ENCODE measurements at places on chromosomes 11 and 22.

- DNase-seq = no peak
Measured at GRCh38 chr11:61602775-61603569, 22.1 kb upstream of the SYT7 start.

GRCh38 chr11:76123248-76123647 lies 83.1 kb downstream of the WNT11 start:
- DNase-seq = no peak

DNA sequence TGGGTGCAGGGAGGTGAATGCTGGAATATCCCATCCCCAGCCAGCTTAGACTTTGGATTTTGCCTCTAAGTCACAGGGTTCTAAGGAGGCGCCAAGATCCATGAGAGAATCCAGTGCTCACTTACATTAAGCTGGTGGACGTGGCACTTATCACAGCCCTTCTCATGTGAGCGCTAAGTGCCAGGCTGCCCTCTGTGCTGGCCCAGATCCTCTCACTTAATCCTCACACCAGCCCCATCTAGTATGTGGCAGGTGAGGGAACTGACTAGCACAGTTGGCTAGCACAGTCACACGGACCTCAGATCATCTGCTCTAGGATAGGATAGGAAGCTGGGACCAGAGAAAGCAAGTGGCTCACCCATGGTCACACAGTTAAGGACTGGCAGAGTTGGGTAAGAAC lies 3.6 kb downstream of the HMOX1 start:
- no peak for DNase-seq

DNA sequence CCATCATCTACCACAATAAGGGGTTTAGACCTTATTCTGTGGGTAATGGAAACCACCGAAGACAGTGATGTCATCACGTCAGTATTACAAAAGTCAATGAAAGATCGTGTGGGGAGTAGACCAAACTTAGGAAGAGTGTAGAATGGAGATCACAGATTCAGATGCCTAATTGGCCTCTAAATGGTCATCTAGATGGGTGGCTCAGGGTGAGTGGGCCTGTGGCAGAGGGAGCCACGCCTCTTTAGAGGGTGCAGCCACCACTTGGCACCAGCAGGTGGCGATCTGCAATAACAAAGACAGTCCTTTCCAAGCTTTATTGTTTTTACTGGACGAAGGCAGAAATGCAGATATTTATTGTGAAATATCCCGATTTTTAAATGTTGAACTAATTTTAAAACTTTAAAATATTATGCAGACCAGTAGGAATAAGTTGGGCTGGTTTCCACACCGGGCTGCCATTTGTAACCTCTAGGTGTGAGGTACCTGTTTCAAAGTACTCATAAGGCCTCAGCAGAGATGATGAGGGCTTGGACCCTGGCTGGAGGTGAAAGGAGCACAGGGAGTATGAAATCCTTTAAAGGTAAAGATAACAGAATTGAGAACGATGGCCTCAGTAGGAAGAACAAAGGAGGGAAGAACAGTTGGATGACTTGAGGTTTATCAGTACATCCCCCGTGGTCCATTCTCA lies 222.0 kb downstream of the DBX1 start:
- DNase-seq = no peak

DNA sequence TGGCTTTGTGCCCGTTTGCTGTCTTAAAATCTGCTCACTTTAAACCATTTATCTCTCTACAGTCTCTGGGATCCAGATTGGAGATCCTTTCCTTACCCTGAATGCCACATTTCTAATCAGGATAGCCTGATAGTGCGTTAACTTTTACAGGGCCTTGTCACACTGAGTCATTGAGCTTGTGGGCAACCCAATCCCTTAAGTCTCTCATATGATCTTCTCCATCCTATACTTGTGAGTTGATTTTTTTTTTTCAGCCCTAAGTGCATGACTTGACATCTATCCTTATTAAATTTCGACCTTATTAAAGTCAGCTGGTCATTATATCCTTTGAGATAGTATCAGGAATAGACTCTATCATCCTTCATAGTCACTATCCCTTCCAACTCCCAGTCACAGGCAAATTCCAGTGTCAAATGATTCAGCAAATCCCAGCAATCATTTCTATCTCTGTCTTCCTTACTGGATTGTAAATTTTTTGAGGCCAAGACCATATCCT lies 57.7 kb downstream of the TEAD1 start:
- no peak for DNase-seq

DNA sequence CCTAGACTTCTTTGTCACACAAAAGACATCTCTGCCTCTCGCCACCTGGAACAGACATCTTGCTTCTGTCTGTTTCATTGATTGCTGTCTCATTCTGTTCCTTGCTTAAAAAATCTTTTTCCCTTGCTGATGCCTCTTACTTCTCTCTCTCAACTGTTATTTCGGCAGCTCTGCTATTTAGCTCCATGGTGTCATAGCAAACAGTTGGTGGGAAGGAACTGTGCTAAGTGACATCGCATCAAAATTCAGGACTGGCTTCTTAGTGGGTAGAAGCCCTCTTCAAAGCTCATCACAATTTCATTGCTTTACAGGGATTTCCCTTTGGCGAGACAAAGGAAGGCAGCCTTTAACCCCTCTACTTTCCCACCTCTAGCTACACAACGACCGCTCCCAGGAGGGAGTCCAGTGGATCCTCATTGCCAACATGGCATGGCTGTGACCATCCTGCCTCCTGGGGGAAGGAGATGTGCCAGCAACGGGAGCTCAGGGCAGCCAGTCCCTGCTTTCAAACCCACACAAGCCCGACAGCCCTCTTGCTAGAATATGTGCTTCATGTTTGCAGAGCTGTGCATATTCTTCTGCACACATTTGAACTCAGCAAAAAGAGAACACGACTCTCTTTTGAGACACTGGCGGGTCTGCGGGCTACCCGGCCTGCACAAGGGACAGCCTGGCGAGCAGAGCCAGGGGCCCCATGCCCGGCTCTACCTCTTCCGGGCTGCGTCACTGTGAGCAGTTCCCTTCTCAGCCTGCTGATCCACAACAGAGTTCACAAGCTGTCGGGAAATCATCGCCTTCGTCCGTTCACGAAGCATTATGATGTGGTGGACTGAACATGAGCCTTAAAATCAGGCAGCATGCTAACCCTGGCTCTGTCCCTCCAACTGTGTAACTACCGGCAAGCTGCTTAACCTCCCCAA lies 51.1 kb upstream of the JAM3 start:
- no peak for DNase-seq

DNA sequence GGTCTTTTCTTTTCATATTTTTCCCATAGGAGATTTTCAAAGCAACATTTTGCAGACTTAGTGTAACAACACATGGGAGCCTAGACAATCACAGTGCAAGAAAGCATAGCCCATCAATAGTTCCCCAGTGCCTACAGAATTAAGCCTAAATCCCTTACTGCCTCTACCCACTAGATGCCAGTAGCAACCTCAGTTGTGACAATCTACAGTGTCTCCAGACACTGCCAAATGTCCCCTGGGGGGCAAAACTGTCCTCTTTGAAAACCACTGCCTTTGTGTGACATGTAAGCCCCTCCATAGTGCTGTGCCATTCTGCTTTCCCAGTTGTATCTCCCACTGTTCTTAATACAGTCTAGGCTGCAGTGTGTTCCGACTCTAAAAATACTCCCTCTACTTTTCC lies 1329.0 kb downstream of the LRRC4C start:
- no peak for DNase-seq

- DNase-seq = no peak
Measured at GRCh38 chr22:21984793-21985192, 2.2 kb upstream of the TOP3B start.

- DNase-seq = no peak
Measured at GRCh38 chr11:57324154-57324885, 432 bp downstream of the TNKS1BP1 start.

DNA sequence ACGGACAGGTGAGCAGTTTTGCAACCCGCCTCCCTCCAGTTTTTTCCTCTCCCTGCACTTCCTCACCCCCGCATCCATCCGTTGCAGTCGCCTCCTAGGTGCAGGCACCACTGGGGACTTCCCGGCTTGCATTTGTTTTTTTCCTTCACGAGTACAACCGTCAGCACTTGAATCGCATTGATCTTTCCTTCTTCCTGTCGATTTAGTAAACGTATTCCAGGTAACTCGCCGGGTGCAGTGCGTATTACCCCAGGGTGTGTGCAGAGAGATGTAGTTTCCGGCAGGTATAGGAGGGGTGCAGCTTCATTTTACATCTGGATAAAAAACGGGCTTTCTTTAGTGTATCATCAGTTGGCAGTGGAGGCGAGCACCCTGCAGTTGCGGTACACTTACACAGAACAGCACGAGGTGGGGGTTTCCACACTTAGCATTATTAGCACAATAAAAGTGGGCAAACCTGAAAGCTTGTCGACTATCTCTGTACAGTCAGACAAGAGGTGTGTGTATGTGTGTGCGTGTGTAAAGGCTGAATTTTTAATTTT lies at the start of gene SORL1-AS1:
Gene SORL1-AS1 (minus strand): TSS at position 359 of the 542 bp plus-strand sequence.
- DNase-seq = peak; percentile 63

DNA sequence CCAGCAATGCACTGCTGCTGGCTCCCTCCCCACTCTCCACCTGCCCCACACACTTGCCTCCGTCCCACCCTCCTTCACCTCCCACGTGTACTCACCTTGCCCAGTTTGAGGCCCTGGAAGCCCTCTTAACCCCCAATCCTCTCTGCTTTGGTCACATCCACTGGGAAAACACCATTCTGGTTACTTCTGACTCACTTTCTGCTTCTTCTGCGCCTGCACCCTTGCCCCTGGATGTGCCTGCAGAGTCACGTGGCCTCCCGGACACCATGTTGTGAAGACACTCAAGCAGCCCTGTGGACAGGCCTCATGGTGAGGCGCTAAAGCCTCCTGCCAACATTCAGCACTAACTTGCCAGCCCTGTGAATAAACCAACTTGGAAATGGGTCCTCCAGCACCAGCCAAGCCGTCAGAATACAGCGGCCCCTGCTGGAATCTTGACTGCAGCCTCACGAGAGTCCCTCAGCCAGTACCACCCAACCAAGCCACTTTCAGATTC lies 2.6 kb upstream of the NAALADL1 start:
- no peak for DNase-seq

GRCh38 chr22:29840498-29840897 lies 2.4 kb upstream of the ASCC2 start:
- DNase-seq = no peak

GRCh38 chr22:36671404-36671803 lies 32.1 kb downstream of the CACNG2 start:
- DNase-seq = no peak

- no peak for DNase-seq
Measured at GRCh38 chr11:88623531-88623930, 286.0 kb upstream of the CTSC start.

DNA sequence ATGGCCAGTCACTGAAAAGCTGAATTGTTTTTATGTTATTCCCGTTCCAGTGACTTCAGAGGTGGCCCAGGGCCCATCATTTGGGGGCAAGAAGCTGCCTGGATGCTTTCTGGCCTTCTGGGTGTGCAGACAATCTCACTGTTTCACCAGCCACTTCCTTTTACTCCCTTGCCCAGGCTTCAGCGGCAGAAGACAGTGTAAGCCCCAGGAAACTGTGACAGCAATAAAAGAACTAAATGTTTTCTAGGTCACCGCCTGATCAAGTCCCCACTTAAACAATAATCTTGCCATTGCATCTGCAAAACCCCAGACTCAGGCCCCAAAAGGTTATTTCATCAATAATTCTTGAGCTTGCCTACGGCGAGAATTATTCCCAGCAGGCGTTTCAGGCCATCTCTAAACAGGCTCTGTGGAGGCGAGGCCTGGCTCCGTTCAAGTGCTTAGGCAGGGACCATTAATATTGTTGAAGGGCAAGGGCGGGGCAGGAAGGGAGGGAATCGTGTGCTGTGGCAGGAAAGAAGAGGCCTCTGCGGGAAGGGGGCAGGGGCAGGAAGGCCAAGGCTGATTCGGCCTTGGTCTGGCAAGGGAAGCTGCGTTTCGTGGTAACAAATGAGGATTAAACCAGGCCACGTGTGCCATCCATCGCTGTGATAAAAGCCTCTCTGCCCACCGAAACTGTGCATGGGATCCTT lies 252.3 kb downstream of the KIRREL3 start:
- DNase-seq = no peak

- no peak for DNase-seq
Measured at GRCh38 chr11:112166562-112166961, 610 bp upstream of the TEX12 start.

DNA sequence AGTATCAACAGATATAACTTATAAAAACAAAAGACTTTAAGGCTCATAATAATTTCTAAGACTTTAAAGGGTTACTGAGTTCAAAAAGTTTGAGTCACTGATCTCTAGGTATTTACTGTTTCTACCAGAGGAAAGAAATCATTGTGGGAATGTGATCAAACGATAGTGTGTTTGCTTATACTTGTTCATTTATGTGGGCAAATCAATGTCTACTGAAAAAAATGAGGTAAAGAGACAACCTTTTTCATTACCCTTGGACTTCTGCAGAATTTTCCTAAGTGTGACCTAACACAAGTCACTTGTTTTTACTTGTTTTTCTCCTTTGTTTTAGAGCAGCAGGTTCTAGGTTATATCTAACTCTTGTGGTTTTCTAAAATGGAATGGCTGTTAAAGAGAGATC lies 65.4 kb downstream of the PRR5L start:
- no peak for DNase-seq

GRCh38 chr22:42880815-42881214 lies 23.7 kb upstream of the ARFGAP3 start:
- no peak for DNase-seq

- peak; percentile 22 for DNase-seq
Measured at GRCh38 chr22:38461414-38462081, 6.3 kb upstream of the KDELR3 start.

DNA sequence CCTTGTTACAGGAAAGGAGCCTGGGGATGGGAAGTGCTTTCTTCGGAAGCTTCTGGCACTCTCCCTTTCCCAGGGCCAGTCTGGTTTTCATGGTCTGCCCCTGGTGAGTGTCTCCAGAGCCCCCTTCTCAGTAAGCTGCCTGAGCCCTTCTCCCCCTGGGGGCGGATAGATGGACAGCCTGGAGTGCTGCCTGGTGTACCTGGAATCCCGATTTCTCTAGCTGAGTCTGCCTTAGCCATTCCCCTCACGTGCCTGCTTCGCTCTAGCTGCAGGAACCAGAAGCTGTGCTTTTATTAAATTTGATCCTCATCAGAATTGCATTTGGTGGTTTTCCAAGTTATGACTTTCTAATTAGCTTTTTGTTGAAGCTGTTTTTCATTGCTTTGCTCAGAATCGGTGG lies 152.9 kb upstream of the NAV2 start:
- no peak for DNase-seq

DNA sequence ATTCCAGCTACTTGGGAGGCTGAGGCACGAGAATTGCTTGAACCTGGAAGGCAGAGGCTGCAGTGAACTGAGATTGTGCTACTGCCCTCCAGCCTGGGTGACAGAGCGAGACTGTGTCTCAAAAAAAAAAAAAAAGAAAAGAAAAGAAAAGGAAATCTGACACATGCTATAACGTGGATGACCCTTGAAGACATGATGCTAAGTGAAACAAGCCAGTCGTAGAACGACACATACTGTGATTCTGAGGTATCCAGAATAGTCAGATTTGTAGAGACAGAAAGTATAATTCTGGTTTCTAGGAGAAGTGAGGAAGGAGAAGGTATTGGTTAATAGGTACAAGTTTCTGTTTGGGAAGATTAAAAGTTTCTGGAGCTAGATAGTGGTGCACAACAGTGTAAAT lies 6.7 kb upstream of the APOA5 start:
- DNase-seq = no peak

- DNase-seq = no peak
Measured at GRCh38 chr11:4459500-4459899, 10.4 kb downstream of the OR52K2 start.

- DNase-seq = no peak
Measured at GRCh38 chr22:45083659-45084305, 74.0 kb upstream of the PHF21B start.

GRCh38 chr11:111730871-111731591 lies 35.2 kb downstream of the PPP2R1B start:
- DNase-seq = no peak

Data from activated CD4-positive, alpha-beta T cell treated with anti-CD3 and anti-CD28 coated beads, Interleukin-2, amount 50 U/mL, for 24 hours (primary cell).